NCI-H524 treated with DMSO at 0.1 percent for 48 hours (cell line): ENCODE measurements at places on chromosomes 3 and 15.

- no peak for DNase-seq
These were observed 15.8 kb downstream of the C3orf85 start for GRCh38 chr3:109152320-109152719.

GRCh38 chr15:69395460-69395859 is 18.7 kb upstream of the KIF23 start:
- no peak for DNase-seq

DNA sequence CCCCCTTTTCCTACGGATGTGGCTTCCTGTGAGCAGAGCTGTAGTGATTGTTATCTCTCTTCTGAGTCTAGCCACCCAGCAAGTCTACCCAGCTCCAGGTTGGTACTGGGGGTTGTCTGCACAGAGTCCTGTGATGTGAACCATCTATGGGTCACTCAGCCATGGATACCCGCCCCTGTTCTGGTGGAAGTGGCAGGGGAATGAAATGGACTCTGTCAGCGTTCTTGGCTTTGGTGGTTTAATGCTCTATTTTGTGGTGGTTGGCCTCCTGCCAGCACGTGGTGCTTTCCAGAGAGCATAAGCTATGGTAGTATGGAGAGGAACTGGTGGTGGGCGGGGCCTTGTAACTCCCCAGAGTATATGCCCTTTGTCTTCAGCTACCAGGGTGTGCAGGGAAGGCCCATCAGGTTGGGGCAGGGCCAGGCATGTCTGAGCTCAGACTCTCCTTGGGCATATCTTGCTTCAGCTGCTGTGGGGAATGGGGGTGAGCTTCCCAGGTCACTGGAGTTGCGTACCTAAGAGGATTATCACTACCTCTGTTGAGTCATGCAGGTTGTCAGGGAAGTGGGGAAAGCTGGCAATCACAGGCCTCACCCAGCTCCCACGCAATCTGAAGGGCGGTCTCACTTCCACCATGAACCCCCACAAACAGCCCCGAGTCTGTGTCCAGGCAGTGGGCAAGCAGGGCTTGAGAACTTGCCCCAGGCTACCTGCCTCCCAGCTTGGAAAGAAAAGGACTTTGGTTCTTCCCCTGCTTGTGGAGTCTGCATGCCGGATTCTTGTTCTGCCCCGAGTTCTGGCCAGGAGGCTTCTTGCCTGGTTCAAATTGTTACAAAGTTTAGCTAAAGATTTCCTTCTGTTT is 9.0 kb upstream of the ADGRG7 start:
- DNase-seq: no peak

GRCh38 chr3:58334506-58334884 is 1.8 kb downstream of the PXK start:
- DNase-seq: no peak

DNA sequence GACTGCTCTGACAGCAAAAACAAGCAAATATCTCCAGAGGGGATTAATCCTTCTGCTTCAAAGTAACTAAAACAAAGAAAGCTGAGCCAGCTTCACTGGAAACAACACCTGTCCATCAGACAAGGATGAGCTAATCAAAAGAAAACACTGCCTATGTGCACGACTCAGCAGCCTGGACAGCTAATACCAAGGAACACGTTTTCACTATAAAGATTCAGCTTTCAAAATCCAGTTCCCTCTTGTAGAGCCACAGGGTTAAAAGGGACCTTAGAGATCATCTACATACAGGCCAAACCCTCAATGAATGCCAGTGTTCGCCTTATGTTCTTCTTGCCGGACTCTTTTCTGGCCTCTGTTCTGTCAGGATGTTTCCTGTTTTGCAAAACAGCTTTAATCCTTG is 6.9 kb downstream of the TUSC7 start:
- peak; percentile 17 for DNase-seq

DNA sequence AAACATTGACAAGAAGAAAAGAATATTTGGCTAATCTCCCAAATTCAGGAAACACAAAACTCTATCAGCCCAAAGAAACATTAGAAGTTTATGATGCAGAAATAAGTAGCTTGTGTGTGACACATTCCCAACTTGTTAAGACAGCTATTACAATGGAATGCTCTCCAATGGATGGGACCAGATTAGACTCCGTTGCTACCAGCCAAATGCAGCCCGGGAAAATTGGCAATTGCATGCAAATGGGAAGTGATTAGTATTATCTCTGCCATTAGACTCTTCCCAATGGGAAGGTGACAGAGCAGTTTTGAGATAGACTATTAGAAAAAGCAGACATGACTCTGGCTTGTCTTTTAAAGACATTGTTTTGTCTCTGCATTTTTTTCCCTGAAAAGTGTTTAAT is 37.4 kb upstream of the KCNMB2 start:
- no peak for DNase-seq

GRCh38 chr15:84983711-84984110 is 2.1 kb downstream of the PDE8A start:
- DNase-seq: no peak

- no peak for DNase-seq
These were observed 12.7 kb downstream of the IGDCC4 start for GRCh38 chr15:65410036-65410435.

- DNase-seq: no peak
These were observed 1.8 kb downstream of the TWF2 start for GRCh38 chr3:52237006-52237656.

GRCh38 chr3:112089956-112090886 is 4.0 kb downstream of the C3orf52 start:
- DNase-seq: no peak

DNA sequence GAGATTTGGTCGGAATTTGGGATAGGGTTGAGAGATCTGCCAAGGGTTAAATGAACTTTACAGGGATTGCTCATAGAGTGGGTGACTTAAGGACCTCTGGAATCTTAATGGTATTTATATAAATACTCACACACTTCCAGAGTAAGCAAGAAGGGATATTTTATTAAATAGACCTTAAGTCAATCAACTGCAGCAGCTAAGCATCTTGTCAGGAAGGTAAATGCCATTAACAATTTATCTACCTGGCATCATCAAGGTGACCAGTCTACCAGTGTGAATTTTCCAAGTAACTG is 123.9 kb downstream of the FEZF2 start:
- DNase-seq: no peak

DNA sequence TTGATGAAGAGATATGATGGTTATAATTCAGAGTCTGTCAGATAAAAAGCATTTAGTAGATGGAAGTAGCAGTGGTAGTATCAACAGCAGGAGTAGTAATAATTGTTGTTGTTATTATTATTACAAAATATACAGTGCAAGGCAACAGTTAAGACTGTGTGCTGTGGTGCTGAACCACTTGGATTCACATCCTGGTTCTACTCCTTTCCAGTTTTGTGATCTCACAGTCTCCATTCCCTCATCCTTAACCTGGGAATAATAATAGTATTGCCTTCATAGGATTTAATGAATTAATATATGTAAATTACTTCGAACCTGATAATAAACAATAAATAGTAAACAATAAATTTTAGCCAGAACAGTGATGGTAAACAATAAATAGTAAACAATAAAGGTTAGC is 37.1 kb upstream of the TSC22D2 start:
- no peak for DNase-seq

- DNase-seq: no peak
These were observed 86.0 kb downstream of the EFL1 start for GRCh38 chr15:82176542-82176941.

DNA sequence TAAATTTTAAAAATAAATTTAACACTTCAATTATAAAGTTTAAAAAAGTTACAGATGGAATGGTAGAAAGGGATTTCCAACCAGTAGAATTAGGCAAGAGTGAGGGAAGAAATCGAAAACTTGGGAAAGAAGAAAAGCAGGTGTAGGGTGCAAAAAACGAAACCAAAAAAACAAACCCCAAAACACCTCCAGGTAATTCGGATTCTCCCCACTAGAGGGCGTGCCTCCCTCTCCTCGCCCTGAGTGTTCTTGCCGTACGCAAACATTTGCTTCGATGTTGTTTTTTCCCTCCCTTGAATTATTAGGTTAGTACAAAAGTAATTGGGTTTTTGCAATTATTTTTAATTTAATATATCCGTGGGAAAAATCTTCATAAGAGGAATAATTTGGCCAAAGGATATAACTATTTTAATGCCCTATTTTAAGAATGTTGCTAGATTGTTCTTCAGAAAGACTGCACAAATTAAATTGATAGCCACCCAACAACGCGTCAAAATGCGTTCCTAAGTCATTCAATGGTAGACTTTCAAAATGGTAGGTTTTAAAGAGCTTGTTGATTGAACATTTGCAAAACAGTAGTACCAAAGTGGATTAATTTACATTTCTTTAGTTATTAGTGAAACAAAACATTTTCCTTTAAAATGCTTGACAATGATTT is 63.7 kb downstream of the SLC30A4 start:
- DNase-seq: no peak

DNA sequence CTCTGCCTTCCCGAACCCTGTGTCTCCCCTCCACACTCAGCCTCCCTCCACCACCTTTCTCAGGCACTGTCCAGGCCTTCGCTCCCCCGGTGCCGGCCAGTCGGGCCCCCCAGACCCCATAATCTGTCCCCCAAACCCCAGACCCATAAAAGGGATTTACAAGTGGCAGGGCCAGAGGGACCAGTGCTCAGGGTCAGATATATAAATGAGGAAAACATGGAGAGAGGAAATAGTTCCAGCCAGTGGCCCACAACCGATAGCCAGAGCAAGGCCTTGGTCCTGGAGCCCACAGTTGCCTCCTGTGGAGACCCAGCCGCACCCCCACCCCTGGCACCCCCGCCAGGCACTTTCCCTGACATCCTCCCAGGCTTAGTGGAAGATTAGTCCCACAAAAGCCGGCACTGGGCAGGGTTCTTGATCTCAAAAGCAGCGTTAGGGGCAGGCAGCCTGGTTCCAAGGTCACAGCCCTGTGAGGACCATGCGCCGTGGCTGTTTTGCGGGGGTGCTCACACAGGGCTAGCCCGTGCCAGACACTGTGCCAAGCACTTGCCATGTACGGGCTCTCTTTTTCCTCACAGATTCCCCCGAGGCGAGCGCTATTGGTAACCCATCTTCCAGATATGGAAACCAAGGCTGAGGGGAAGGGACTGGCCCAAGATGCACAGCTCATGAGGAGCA is 1.1 kb upstream of the PLXND1 start:
- DNase-seq: no peak

- DNase-seq: no peak
These were observed 1.5 kb upstream of the ITIH1 start for GRCh38 chr3:52775877-52776276.

- DNase-seq: no peak
These were observed 65.7 kb downstream of the MYLK start for GRCh38 chr3:123818324-123818920.

GRCh38 chr3:195059006-195059350 is 212.0 kb downstream of the XXYLT1 start:
- DNase-seq: no peak

- no peak for DNase-seq
These were observed 133.3 kb downstream of the TBC1D2B start for GRCh38 chr15:77944002-77944867.

DNA sequence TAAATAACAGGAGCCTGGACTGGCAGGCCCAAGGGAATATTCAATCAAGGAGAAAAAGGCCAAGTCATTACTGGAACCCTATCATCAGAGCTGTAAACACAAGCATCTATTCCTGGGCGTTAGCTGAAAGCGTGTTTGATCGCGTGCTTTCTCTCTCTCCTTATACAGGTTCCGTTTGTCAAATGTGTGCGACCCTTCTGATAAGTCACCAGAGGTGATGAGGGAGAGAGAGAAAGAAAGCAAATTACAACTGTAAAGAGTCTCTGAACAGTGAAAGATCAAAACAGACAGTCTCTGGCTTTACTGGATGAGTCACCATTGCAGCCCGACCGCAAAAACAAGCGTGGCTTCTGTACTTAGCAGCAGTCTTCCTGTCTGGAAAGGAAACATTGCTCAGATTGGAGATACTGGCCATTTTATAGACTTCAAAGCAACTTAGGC is 39.5 kb upstream of the TPRG1 start:
- DNase-seq: no peak

GRCh38 chr15:42286445-42287029 is 13.3 kb upstream of the TMEM87A start:
- DNase-seq: no peak
